GM19239 (cell line): ENCODE measurements at places on chromosomes 7 and 10.

DNA sequence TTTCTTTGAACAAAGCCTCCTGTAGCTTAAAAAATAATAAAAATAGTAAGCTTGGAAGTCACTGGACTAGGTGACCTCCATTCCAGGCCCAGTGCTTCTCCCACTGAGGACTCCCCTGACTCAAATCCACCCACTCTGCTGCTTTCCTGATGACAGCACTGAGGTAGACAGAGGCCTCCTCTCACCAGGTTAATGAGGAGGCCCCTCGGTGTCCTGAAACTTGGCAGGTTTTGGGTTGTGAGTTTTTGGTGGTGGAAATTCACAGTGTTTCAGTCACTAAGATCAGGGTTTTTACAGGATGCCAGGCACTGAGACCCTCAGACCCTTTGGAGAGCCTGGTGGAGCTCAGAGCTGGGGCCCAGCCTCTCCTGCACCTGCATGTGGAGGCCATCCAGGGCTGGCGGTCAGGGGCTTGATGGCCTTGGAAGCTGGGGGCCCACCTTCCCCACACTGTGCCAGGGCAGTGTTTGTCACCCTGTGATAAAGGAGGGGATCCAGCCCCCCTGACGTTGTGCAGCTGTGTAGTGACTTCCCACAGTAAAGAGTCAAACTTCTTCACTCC is 19.1 kb downstream of the TSPAN14 start:
- DNase-seq, result no peak

DNA sequence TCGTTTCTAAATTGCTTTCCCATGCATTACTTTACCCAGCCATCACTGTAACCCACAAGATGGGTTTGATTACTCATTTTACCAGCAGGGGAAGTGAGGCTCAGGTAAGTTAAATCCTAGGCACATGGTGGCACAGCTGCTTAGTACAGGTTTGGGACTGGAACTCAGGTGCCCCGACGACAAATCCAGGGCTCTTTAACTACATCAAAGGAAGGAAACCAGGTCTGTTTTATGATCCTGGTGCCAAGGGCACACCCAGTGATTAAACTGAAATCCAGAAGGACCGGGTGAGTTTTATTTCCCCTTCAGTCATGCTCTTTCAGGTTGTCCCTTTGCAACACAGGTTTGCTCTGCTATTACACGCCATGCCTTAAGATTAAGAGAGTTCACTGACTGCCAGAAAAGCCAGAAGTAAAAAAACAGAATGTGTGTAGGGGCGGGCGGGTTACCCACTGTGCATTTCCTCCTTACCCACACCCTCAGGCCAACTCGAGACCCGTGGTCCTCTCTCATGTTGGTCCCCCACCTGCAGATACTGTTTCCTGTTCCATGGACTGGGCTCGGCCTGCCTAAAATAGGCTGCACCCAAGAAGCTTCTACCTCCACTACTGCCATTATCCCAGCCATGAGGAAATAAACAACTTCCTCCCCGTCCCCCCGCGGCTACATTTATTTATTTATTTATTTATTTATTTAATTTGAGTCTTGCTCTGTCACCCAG is 55.1 kb upstream of the KDM7A start:
- DNase-seq, result no peak

GRCh38 chr7:133980804-133981203 is 146.3 kb upstream of the LRGUK start:
- DNase-seq, result no peak

DNA sequence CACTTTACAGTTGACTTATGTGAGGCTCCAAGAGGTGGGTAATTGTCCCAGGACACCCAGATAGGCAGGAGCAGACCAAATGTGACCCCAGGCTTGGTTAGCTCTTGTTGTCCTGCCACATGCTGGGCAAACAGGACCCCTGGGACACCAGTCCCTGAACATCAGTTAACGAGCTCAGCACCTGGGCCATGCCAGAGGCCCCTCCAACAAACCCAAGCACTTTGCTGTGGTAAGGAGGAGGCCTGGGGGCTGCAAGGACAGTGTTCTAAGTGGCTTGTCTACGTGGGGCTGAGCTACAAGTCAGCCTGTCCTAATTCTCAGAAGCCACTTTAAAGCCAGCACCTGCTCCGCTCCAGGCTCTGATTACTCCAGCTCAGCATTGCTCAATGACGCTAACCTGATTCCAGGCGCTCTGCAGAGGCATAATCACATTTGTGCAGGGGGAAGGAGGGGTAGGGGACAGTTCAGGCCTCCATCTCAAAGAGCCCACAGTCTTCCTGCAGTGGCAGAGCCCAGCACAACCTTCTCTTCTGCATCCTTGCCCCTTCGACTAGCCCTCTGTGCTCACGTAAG is 57.2 kb downstream of the DDC start:
- DNase-seq, result no peak

GRCh38 chr7:102099474-102099873 is 187.2 kb upstream of the SH2B2 start:
- no peak for DNase-seq
